Calu3 (cell line): ENCODE measurements at places on chromosomes 6 and 20. TPM values are rescaled to one million over a fixed set of nuclear protein-coding genes. Genes with fewer than 3 reads are reported as not detected.

Gene FOXA2
- total RNA-seq: 1.1 and 2.1 TPM in 2 replicates

Gene TSPO2
- not detected in 2 replicates for total RNA-seq

Gene RAET1L
- total RNA-seq: 1.3 and 2.3 TPM in 2 replicates

Gene GINS1
- total RNA-seq: 9.6 and 10.3 TPM in 2 replicates

Gene CFAP206
- 0.14 and 0.24 TPM in 2 replicates for total RNA-seq

Gene SIM1
- not detected in 2 replicates for total RNA-seq

Gene GZF1
- total RNA-seq: 4.5 and 5.0 TPM in 2 replicates

Gene ATG5
- 33.3 and 35.1 TPM in 2 replicates for total RNA-seq

Gene BMP5
- not detected in 2 replicates for total RNA-seq

Gene SLC17A1
- not detected in 2 replicates for total RNA-seq

Gene TMEM181
- total RNA-seq: 42.9 and 48.7 TPM in 2 replicates
